ENCODE measurements at places on chromosomes 13 and 19.

DNA sequence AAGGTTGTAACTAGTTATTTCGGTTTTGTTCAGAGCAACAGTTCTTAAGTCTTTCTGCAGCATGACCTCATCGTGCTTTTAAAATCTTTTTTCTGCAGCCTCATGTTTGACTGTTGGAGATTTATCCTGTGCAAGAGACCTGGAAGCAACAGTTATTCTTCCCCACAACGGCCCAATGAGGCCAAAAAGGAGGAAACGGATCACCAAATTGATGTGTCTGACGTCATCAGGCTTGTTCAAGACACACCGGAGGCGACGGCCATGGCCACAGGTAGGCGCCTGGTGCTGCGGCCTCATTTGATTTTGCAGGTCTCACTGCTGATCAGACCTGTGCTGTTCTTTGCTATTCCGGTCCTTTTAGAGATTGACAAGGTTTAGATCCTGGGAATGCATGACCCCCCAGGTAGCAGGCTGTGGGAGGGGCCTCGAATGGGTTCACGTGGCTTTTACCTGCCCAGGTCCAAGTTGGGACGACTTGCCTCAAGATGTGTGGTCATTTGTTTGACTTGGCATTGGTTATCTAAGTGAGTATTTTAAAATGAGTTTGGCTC, 66.8 kb upstream of the MCF2L start:
- no peak for DNase-seq

DNA sequence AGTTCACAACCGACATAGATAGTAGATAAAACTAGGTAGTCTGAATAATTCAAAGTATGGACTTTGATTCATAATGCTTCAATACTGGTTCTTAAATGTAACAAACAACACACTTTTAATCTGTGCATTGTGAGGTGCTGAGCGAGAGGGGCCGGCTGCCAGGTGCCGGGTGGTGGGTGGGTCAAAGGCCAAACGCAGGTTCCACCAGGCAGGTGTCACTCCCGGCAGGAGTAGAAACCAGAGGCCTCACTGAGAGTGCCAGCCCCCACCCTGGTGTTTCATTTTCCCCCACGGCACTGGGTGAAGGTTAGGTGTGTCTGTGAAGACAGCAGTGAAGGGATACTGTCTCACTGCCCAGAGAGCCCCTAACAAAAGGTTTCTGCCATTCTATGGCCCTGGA, 4.2 kb upstream of the TUBGCP3 start:
- DNase-seq = no peak

DNA sequence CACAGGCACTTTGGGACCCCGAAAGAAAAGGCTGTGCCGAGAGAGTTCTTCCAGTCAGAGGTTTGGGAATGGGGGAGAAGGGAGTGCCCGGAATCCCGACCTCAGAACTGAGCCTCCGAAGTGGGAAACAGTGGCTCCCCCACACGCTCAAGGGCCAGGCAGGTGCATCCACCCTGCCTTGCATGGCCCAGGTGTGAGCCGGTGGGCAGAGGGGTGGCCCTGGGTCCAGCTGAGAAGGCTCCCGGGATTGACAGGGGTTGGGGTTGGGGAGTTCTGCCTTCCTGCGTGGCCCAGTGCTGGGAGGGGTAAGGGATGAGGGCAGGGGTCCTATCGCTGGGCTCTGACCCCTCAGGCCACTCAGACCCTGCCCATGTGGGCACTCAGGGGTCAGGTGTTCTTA, 163.5 kb upstream of the TUBA3C start:
- DNase-seq = no peak

DNA sequence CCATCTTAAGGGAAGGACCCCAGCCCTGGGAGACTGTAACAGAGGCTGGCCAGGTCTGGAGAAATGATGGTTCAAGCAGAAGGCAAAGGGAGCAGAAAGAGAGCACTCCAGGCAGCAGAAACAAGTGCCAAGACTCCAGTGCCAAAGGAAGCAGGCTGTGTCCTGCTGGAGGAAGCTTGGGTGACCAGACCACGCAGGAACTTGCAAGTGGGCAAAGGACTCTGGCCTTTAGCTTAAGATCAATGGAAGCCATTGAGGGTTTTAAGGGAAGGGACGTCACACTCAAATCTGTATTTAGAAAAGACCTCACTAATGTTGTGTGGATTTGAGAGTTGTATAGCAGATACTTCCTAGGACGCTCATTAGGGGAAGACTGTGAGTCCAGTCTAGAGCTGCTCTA, 95.5 kb downstream of the MIPEP start:
- DNase-seq = no peak

GRCh38 chr13:27371932-27372331, 52.5 kb upstream of the GTF3A start:
- no peak for DNase-seq

- no peak for DNase-seq
Measured at GRCh38 chr13:32297206-32297605, 18.0 kb downstream of the ZAR1L start.

DNA sequence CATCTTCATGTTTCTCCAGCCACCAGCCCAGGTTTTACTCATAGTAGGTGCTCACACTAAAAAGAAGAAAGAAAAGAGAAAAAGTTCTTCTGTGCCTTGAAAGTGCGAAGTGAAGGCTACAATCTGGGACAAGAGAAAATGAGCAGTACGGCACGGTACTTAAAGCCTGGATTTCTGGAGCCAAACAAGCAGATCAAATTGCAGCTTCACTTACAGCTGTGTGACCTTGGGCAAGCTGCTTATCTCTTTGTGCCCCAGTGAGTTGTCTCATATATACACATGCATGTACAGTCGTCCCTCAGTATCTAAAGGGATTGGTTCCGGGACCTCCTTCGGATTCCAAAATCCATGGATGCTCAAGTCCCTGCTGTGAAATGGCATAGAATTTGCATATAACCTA, 41.8 kb downstream of the GSX1 start:
- no peak for DNase-seq

DNA sequence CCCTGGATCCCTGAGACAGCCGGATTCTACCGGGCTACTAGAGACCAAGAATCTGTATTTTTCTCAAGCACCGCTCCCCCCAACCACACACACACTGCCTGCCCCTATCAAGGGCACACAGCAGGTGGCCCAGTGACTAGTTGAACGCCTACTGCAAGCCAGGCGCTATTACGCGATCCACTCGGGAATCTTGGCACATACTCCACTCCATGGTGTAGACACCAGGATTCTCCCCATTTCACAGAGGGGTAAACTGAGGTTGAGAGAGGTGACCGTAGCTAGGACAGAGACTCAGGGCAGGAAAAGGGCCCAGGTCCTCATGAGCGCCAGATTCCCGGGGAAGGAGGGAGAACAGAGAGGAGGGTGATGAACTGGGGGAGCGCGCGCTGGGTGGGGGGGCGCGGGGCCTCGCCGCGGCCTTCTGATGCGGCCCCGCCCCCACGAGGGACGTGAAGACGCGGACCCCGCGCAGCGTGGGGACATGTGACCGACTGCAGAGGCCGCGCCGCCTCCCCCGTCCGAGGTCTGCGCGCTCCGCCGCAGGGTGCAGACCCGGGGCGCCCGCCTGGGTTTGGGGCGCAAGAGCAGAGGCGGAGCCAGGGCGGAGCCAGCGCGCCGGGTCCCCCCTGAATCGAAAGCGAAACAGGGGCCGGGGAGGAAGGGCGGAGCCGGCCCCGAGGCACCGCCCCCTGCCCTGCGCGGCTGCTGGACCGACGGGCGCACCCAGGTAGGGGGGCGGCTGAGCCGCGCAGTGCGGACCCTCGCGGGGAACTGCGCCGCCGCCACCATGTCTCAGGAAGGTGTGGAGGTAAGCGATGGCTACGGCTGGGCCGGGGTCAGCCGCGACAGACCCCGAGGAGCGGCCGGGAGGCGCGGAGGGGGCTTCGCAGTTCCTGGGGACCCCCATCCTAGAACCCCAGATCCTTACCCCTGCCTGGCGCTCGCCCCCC, at the start of gene SHFL:
SHFL (plus strand) TSS at position 677 of the 950 bp plus-strand sequence; CDS start at position 788, 111 bp downstream.
- no peak for DNase-seq

- no peak for DNase-seq
Measured at GRCh38 chr13:77001540-77001939, 9.7 kb downstream of the CLN5 start.

GRCh38 chr13:65907666-65908525, 1322.2 kb downstream of the PCDH9 start:
- DNase-seq = no peak

- no peak for DNase-seq
Measured at GRCh38 chr13:77300176-77301037, 26.5 kb downstream of the MYCBP2 start.

DNA sequence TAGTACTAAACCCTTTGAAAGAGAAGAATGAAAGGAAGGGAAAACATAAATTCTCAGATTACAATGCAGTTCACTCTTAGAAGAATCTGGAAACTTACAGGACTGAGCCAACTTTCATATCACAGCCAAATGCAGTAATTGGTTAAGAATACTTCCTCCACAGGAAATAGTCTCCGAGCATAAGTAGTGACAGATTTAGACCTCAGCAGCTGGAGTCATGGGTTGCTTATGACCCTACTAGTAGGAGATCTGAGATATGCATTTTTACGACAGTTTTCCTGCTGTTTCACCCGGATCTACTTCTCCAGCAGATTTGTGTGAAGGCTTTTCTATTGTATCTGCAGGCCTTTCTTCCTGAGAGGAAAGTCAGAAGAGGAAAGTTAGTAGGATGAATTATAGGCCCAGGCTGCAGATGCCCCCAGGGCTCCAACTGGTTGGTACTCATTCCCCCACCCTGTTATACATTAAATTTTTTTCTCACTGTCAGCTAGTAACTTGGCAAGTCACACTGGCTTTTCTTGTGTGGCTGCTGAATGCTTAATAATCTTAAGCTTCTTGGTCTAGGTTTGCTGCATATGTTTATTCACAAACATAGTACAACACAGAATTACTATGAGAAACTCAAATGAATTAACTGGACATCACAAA, 1241.5 kb upstream of the MIR17HG start:
- DNase-seq = no peak

DNA sequence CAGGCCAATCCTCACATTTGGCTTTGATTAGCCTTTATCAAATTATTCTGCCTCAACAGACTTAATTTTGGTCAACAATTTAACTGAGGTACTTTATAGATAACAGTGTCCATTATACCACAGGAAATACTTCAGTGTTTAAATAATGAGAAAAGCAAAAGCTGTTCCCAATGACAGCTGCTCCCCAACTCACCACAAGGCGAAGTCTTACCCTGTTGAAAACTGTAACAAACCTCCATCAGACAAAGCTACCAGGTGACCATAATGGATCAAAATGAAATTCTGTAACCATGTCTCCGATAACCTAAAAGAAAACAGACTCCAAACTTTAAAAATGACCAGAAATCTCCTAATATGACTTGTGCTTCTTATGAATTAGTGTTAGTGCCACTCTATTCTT, 50.3 kb downstream of the ZNF44 start:
- no peak for DNase-seq

DNA sequence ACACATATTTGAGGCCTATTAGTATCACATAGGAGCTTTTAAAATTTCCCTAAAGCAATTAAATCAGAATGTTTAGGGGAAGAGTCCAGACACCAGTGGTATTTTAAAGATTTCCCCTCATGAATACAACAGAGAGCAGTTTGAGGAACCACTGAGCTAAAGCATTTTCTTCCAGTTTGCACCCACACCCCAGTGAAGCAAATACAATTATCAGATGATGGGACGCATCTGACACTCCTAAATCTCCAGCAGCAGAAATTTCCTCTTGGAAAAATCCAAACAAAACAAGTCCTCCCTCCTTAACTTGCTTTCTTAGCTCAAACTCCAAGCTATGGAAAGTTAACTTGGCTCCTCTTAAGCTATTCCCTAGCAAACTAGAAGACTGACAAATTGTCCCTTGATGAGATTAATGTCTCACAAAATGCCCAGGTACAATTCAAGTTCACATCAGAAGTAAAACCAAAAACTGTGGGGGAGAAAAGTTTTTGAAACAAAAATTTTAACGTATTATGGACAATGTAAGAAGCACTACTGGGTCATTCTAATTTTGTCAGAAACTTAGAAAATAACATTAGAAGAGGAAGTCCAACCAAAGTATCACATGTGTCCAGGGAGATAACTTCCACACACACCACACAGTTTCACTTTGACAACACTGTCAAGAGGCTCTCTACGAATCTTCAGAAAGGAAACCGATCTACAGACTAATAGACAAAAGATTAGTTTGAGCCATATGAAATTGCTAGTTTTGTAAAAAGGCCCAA, 74.1 kb downstream of the ABCC4 start:
- DNase-seq = no peak

DNA sequence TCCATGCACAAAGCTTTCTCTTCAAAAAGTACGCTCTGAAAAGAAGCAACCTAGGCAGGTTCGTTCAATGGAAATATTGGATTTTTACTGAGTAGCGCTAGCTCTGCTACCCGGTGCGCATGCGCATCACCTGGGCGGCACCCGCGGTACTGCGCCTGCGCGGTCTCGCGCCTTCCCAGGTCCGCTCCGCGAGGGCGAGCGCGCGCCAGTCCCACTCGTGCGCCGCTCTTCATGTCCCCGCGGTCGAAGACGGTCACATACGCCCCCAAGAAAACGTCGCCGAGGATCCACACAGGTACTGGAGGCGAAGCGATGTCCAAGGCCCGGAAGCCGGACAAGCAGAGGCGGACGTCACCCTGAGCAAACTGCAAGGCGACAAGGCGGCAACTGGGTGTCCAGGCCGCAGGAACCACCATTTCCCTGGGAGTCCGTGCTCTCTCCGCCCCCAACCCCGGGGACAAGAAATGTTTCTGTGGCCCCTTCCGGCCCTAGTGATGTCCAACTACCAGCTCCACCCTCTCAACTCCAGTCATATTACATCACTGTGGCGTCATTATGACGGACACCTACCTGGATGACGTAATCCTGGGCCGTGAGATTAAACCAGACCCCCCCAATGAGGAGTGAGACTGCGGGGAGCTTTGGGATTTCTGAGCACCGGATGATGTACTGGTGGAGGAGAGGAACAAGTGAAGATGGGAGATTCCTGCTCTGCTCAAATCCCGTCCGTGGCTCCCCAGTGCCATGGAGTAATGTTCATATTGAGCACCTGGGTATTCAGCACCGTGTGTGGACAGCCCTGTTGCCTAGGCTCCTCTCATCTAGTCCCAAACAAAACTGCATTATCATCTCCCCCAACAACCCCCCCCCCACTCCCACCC, 4.8 kb upstream of the KCNC3 start:
- peak; percentile 17 for DNase-seq

DNA sequence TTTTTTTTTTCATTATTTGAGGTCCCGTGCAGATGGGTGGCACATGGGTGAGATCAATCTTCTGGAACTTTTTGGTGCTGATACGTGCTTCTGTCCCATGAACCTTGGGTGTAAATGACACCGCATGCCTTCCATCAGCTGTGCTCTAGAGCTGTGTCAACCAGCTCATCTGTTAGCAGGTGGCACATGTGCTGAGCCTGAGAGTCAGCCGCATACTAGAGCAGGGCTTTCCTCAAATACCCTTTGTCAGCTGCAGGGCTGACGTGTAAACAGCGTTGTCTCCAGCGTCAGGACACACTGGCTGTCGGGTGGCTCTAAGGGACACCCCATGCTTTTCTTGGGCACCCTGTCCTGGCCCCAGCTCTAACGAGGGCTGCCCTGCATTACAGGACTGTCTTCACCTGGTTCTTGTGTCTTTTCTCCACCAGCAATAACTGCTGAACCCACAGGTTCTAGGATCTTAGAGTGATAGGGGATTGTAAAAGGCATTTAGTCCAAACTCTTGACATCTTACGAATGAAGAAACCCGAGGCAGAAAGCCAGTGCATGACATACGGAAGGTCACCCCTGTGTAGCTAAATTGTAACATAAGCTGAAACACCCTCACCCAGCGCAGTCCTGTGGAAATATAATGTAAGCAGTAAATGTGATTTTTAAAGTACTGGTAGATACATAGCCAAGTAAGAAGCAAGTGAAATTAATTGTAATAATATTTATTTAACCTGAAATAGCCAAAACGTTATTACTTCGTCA, 119.5 kb downstream of the LRCH1 start:
- no peak for DNase-seq

- no peak for DNase-seq
Measured at GRCh38 chr19:21468791-21469190, 36.6 kb upstream of the ZNF429 start.

All from T1000 (cell line).